ENCODE measurements at places on chromosomes 11 and 22.

DNA sequence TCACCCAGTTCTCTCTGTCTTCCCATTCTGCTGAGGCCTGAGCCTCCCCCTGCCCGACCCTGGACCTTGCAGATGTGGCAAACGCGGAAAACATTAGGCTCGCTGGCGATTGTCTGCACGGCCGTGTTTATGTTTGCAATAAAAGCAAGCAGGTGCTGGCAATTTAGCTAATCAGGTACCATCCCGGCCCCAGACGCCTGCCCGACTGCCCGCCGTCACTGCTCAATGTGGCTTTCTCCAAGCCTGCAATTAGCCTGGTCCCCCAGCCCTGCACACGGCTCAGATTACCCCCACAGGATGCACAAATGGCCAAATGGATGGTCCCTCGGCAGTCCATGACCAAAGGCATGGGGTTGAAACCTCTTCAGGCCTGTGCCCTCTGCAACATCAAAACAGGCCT lies 259.7 kb downstream of the MN1 start:
- DNase-seq: no peak

GRCh38 chr22:38973289-38974169 lies 8.6 kb upstream of the APOBEC3B start:
- peak; percentile 17 for DNase-seq

DNA sequence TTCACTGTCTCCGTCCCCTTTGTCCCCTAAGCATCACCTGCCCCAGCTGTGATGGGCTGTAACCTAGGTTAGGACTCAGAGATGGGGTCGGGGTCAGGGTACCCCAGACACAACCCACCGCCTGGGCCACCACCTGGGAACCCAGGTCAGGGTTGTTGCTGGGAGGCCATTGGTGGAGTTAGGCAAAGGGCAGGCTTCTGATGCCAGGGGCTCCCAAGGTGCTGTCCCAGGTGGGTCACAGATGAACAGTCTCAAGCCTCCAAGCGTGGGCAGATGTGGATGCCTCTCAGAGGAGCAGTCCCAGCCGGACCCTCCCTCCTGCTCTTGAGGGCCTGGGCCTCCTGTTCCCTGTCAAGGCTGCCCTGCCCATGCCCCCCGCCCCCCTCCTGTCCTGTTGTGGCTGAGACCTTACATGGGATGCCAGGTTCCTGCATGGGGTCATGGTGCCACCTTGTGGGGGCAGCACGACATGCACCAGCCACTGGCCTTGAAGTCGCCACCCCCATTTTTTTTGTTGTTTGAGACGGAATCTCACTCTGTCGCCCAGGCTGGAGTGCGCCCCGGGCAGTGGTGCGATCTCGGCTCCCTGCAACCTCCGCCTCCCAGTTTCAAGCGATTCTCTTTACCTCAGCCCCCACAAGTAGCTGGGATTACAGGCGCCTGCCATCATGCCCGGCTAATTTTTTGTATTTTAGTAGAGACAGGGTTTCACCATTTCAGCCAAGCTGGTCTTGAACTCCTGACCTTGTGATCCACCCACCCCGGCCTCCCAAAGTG lies 12.1 kb downstream of the GATD1 start:
- DNase-seq: peak; percentile 41

- DNase-seq: no peak
These were observed 20.8 kb upstream of the TSKU start for GRCh38 chr11:76762356-76762752.

- DNase-seq: no peak
These were observed 8.8 kb downstream of the RRAS2 start for GRCh38 chr11:14350215-14350614.

- DNase-seq: no peak
These were observed 13.6 kb upstream of the MTNR1B start for GRCh38 chr11:92955860-92956259.

DNA sequence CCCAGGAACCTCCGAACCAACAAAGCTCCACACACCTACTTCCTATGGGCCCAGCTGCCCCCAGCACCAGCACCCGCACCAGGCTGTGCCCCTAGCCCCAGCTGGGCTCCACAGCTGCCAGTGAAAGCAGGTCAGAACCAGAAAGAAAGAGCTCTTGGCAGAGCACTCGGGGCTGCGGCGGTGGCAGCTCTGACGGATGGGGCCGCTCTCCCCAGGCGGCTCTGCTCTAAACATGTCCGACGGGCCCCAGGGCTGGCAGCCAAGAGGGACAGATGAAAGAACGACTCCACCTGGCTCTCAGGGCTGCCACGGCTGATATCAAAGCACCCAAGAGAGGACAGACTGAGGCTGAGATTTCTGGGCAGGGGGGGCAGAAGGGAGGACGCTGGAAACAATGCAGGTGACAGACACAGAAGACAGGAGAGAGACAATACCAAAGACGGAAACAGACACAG lies 25.7 kb downstream of the LRFN4 start:
- no peak for DNase-seq

- DNase-seq: no peak
These were observed 10.5 kb downstream of the GTF2H1 start for GRCh38 chr11:18332891-18333290.

DNA sequence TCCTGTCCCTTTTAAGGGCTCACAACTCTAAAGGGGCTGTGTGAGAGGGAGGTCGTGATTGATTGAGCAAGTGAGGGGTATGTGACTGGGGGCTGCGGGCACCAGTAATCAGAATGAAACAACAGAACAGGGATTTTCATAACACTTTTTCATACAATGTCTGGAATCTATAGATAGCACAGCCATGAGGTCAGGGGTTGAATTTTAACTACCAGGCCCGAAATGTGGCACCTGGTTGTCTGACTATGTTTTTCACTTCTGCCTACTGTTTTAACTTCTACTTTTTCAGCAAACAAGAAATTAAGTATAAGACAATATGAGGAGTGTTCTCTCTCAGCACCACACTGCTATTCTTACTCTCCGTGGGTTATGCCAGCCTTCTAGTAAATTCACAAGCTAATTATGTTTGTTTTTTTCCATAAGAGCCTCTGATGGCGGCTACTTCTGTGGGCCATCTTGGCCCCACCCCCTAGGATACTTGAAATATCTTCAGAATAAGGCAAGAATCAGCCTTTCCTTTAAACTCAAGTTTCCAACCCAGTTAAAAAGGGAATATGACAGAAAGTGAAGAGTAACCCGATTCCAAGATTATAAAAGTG lies 552.8 kb upstream of the CHORDC1 start:
- DNase-seq: no peak

- DNase-seq: no peak
These were observed 106.6 kb downstream of the TSPAN18 start for GRCh38 chr11:44833221-44833876.

DNA sequence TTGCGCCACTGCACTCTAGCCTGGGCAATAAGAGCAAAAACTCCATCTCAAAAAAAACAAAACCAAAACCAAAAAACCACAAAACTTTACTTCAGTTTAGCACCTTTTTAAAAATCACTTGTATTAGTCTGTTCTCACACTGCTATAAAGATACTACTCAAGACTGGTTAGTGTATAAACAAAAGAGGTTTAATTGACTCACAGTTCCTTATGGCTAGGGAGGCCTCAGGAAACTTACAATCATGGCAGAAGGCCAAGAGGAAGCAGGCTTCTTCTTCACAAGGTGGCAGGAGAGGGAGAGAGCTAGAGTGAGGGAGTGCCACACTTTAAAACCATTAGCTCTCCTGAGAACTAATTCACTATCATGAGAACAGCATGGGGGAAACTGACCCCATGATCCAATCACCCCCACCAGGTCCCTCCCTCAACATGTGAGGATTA lies 261.3 kb downstream of the TMEM135 start:
- no peak for DNase-seq

GRCh38 chr11:82321206-82321605 lies 412.5 kb downstream of the FAM181B start:
- no peak for DNase-seq

DNA sequence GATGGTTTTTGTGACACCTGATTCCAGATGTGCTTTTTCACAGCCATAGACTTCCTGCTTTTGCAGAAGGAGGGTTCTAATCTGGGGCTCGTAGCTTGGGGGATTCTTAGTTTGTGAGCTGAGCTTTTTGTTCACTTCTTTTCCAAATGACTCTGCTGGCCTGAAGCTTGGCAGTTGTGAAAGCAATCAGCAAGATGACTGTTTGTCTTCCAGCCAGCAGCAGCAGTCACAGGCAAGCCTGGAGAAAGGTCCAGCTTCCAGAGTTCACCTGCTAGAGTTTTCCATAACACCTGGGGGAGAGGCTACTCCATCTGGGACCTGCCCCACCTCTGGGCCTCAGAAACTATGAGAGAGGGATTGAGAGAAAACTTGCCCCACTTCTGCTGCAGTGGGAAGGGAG lies 4.1 kb downstream of the MARK2 start:
- DNase-seq: no peak

GRCh38 chr11:8838248-8838647 lies 72.7 kb upstream of the AKIP1 start:
- no peak for DNase-seq

- no peak for DNase-seq
These were observed 2.7 kb downstream of the TENM4 start for GRCh38 chr11:79437981-79438630.

- no peak for DNase-seq
These were observed 227.6 kb upstream of the CARD18 start for GRCh38 chr11:105367129-105367528.

DNA sequence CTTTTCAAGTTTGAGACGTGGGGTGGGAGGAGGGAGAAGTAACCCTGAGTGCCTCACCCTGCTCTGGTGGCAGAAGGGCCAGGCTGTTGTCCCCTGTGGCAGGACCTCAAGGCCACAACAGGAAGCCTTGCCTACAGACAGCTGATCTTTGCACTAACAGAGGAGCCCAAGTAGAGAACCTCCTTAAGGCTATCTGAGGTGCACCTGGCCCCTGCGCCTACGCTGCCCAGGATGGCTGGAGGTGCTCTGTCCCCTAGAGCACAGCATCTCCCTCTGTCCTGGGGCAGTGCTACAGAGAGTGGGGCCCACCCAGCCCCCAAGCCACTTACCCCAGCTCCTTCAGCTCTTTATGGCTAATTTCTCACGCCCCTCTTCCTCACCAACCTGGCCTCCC lies 27.0 kb downstream of the MYO7A start:
- DNase-seq: no peak

- no peak for DNase-seq
These were observed 14.2 kb upstream of the APOL6 start for GRCh38 chr22:35634015-35634414.

DNA sequence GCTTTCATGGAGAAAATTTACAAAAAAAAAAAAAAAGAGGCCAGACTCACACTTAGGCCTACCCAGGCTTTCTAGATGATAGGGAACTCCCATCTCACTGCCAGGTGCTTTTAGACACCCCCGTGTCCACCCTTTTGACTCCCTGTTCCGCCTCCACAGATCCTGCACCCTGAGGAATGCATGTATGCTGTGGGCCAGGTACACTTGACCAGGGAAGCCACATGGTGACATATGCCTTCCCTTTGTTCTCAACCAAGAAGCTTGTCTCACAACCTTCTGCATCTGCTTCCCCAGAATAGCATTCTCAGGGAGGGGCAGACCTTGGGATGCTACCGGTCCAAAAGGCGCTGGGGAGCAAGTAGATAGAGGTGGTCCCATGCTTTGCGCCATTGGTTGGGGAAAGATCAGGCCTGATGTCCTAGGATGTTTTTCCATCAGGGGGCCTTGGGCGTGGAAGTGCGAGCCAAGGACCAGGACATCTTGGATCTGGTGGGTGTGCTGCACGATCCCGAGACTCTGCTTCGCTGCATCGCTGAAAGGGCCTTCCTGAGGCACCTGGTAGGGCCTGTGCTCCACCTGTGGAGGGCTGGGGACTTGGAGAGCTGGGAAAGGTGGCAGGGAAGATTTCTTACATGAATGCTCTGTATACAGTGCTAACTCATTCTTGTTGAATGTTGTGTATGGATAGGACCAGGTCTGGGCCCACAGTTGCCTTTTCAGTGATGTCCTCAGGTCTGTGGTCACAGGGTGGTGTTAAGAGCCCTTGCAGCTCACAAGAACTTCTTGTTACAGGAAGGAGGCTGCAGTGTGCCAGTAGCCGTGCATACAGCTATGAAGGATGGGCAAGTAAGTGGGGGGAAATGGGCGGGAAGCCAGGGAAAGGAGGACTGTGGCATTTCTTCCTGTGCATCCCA lies 7.5 kb downstream of the HMBS start:
- DNase-seq: no peak

GRCh38 chr11:95245581-95245980 lies 14.6 kb upstream of the SESN3 start:
- no peak for DNase-seq

DNA sequence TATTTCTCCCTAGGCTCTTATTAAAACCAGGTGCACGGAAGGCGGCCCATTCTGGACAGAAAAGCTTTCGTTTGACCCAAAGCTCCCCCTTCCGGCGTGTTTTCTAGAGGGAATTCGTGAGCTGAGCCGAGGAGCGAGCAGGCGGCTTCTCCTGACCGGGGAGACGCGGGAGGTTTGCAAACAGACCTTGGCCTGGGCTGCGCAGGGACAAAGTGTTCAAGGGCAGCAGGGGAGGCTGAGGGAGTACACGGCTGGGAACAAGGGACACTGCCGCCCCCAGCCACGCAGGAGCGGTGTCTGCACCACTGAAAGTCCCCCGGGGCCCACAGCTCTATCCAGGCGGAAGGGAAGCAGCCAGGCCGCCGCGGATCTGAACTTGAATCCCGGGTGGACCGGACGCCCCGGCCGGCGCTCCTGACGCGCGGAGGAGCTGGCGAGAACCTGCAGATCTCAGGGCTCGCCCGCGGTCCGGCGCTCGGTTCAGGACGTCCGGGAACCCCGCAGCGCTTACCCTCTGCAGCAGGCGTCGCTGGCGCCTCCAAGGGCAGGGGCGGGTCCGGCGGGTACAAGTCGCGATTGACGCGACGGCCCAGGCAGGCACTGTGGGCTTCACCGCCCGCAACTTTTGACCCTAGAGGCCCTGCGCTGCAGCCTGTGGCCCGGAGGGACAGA lies 101.9 kb downstream of the WT1 start:
- no peak for DNase-seq
